ENCODE measurements at places on chromosomes 12 and 14.

DNA sequence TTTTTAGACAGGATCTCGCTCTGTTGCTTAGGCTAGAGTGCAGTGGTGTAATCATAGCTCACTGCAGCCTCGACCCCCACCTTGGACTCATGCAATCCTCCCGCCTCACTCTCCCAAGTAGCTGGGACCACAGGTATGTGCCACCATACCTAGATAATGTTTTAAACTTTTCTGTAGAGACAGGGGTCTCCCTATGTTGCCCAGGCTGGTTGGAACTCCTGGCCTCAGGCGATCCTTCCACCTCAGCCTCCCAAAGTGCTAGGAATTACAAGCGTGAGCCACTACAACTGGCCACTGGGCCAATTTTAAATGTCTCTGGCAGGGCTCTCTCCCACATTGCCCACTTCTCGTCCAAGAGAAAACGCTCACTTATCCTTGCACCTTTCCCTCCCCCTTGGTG, 66.5 kb upstream of the DACT1 start:
- no peak for DNase-seq

DNA sequence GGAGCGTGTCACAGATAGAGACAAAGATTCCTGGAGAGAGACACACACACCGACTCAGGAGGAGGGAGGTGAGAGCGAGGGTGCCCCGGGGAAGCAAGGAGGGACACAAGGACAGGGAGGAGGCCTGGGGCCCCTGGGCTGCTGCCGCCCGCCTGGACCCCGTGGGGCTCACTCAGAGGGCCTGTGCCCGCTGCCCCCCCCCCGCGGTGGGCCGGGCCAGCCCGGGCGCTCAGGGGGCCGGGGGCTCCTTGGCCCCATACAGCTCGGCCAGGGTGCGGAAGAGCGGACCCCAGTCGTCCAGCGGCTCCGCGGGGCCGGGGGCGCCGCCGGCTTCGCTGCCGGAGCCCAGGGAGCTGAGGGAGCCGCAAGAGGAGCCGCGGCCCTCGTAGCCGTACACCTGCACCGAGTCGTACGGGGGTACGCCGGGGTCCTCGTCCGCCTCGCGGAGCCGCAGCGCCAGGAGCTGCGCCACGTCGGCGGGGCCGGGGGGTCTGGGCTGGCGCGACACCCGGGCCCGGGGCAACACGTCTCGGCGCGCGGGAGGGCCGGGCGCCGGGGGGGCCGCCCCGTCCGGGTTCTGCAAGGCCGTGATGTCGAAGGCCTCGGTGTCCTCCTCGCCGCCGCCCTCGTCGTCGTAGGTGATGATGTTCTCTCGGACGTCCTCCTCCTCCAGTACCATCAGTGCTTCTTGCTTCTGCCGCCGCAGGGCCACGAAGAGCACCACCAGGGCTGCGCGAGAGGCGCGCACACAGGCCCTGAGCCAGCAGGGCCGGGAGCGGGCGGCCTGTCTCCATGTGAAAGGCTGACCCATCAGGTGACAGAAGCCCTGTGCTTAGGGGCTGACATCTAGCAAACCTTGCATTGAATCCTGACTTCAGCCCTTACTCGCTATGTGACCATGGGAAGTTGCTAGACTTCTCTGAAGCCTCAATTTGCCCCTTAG, 6.0 kb downstream of the PSMB11 start:
- DNase-seq, result no peak

DNA sequence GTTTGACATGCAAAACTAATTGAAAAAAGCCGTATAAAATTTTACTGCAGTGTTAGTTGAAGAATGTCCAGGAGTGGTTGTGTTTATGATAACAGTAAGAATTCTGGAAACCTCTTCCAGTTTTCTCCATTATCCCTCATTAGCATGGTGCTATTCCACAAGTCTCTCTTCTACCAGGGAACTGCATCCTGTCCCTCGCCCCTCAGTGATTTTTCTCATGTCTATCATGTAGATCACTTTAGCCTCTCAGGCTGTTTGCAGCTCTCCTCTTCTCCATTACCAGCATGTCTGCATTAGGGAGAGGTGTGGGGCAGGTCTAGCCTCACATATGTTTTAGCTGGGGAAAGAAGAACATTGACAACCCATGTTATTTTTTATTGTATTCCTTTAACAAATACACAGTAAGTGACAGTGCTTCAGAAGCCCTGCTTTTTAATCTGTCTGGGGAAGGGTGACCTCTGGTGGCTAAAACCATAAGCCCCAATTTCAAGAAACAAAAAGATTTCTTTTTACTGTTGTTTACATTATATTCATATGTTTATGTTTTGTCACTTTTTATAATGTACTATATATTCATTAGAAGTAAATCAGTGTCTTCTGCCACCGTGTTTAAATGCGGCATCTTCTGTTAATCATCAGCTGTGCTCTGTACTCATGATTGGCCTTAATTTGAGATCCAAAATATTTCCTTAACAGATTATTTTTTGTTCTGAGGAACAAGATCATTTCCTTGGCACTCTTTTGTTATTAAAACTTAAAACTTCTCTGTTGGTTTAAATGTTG, 70.7 kb downstream of the RASSF8 start:
- DNase-seq, result peak; percentile 45

GRCh38 chr12:46686267-46686942, 139.4 kb downstream of the SLC38A4 start:
- no peak for DNase-seq

GRCh38 chr14:36477266-36477665, 42.8 kb downstream of the NKX2-1 start:
- DNase-seq, result no peak

- no peak for DNase-seq
Measured at GRCh38 chr12:104736307-104736706, 221.8 kb downstream of the SLC41A2 start.

DNA sequence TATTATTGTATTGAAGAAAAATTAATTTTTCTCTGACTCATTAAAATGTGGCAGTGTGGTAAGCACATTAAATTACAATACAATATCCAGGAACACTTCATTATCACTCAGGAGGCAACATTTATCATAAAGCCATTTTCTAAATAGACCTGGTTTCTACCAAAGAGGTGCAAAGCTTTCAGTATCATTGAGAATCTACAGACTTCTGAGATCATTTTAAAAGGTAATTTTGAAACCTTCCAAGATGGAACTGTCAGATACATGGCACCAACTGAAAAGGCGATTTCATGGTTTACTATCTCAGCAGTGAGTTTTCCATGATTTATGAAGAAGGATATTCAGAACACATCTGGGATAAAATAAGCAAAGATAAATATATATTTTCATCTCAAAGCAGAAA, 85.8 kb downstream of the KITLG start:
- no peak for DNase-seq

- DNase-seq, result no peak
Measured at GRCh38 chr12:98149691-98150210, 365.6 kb upstream of the TMPO start.

- no peak for DNase-seq
Measured at GRCh38 chr12:77795699-77796098, 35.0 kb upstream of the NAV3 start.

DNA sequence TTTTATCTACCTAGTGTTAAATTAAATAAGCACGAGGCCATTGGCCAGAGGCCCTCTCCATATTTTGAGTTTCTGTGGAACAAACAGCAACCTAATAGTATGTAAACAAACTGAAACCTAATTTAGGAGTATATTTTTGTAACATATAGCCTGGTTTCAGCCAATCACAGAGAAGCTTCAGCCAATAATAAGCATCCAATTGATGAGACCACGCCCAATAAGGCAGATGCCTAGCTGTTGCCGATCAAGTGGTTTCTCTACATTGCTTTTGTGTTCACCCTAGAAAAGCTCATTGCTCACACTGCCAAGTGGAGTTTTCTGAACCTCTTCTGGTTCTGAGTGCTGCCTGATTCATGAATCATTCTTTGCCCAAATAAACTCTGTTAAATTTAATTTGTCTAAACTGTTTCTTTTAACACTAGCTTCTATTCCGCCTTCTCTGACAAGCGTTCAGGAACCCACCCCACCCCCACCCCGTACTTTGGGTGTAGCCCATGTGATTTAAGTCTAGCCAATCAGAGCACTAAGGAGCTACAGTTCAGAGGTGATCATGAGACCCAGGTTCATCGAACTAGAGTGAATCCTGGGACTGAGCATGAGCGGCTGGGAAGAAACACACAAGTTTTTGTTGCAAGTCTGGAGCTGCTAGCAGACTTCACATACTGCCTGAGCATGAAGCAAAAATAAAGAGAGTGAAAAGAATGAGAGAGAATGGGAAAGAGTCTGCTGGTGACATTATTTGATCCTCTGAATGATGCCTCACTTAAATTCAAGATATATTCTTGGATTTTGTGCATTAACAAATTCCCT, 21.5 kb upstream of the LTA4H start:
- no peak for DNase-seq

- no peak for DNase-seq
Measured at GRCh38 chr14:31700282-31701074, 139.3 kb downstream of the NUBPL start.

GRCh38 chr14:51093371-51094281, 1.3 kb downstream of the TRIM9 start:
- DNase-seq, result no peak

DNA sequence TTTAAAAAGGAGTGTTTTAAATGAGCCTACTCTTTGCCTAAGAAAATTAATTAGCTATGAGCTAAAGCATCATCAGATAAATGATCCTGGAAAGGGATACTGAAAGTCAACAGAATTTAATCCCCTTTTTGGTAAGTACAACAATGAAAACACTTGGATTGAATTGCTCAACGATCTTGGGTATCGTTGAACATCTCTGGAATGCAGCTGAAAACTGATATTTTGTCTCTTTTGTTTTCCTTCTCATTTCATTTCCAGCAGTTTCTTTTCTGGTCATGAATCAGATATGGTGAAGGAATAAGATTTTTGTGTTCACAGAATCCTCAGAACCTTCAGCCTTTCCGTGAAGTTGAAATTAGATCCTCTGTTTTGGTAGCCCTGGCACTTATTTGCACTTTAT, 771.2 kb downstream of the FSCB start:
- no peak for DNase-seq

GRCh38 chr14:104221636-104222369, 83.4 kb downstream of the KIF26A start:
- DNase-seq, result no peak

DNA sequence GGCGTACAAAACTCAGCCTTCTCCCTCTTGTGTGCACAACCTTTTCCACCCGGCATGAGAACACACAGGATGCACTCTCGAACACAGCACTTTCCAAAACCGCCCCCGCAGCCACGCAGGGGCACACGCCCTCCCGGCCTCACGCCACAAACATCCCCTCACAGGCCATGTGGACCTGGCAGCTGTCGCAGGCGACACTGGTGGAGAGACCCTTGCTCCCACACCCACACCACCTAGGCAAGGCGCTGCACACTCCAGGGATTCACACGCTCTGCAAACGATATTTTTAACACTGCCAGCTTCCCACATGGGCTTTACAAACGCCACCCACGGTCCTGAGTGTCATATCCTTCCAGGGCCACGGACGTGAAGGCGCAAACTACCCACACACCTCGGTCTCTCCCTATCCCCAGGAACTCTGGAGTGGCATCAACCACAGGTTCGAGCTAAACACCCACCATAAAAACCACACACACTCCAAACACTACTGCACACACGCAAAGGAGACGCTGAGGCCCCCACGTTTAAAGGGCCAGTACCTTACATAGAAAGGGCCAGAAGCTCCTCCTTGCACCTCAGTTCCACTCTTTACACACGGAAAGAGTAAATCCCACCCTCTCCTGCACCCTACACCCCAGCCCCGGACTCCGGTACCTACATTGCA, 12.4 kb upstream of the ITGB7 start:
- no peak for DNase-seq

- peak; percentile 96 for DNase-seq
Measured at GRCh38 chr12:43208221-43208620, 343.8 kb downstream of the ADAMTS20 start.

DNA sequence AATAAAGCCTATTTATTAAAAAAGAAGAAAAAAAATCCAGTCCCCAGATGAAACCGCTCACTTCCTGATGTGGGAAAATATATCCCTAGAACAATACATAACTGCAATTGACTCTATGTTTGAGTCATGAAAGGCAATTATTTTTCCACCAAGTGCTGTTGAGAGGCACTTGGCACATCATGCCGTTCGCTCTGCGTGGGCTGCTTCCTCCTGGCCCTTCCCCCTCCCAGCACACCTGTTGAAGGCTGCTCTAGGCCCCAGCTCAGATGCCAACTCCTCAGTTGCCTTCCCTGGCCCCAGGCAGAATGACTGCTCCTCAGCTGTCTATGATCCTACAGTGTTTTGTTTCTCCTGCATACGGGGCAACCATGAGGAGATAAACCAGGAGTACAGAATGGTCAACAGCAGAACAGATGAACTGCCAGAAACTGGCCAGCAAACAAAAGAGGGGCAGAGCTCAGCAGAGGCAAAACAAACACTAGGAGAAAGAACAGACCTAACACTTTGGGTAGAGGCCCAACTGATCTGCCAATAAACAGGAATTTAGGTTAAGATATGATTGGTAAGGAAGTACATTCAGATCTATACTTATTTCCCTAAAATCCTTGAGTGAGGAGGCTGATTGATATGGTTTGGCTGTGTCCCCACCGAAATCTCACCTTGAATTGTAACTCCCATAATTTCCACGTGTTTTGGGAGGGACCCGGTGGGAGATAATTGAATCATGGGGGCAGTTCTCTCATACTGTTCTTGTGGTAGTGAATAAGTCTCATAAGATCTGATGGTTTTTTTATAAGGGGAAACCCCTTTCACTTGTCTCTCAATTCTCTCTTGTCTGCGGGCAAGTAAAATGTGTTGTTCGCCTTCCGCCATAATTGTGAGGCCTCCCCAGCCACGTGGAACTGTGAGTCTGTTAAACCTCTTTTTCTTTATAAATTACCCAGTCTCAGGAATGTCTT, 58.6 kb downstream of the SLC38A1 start:
- no peak for DNase-seq

GRCh38 chr12:1305791-1306500, 288.4 kb downstream of the FBXL14 start:
- no peak for DNase-seq

DNA sequence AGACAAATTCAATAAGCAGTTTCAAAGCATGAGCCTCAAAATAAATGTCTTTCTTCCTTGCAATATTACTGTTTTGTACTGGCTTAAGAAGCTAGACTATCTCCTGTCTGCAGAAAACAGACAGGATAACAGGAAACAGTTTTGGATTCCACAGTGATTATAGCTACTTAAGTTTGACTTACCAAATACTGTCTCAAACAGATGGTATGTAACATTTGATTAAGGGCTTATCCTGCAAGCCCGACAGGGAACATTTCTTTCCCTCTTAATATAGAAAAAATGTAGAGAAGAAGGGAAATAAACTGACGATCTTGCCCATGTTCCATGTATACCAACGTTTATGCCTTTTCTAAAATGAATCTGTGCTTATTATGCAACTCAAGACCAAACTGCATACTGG, 179.9 kb upstream of the EEA1 start:
- DNase-seq, result no peak

GRCh38 chr14:104981699-104982541, 3.7 kb upstream of the CLBA1 start:
- DNase-seq, result no peak

GRCh38 chr14:54815016-54815415, 87.6 kb downstream of the GCH1 start:
- no peak for DNase-seq

Data from kidney glomerular epithelial cell (primary cell).